ENCODE measurements at places on chromosomes 2 and 18.

- DNase-seq, result no peak
Observed at GRCh38 chr18:37332628-37333420, 232.8 kb downstream of the CELF4 start.

DNA sequence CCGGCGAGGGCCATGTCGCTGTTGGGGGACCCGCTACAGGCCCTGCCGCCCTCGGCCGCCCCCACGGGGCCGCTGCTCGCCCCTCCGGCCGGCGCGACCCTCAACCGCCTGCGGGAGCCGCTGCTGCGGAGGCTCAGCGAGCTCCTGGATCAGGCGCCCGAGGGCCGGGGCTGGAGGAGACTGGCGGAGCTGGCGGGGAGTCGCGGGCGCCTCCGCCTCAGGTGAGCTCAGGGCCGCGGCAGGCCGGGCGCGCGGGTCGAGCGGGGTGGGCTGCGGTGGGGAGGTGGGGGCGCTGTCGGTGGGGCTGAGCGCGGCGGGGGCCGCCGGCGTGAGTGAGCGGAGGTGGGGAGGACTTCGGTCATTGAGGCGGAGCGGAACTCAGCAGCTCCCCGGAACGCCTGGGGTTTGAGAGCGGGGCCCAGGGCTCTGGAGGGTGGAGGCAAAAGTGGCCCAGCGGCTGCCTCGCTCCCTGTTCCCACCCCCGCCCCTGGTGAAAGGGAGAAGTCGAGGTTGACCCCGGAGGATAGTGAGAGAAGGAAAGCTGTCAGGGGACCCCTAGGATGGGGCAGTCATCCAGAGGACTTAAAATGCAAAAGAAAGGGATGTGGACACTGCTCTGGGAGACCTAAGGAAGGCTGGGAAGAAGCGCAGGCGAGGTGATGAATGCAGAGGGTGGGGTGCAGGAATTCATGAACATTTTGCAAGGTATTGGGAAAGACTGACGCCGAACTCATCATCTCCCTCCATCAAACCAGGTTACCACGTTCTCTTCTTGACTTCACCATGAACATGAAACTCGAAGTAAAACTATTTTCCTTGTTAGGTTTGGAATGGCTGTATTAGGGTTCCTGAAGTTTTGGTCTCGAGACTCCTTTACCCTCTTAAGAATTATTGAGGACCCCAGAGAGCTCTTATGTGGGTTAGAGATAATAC lies 633 bp downstream of the MALT1 start:
- DNase-seq, result no peak

DNA sequence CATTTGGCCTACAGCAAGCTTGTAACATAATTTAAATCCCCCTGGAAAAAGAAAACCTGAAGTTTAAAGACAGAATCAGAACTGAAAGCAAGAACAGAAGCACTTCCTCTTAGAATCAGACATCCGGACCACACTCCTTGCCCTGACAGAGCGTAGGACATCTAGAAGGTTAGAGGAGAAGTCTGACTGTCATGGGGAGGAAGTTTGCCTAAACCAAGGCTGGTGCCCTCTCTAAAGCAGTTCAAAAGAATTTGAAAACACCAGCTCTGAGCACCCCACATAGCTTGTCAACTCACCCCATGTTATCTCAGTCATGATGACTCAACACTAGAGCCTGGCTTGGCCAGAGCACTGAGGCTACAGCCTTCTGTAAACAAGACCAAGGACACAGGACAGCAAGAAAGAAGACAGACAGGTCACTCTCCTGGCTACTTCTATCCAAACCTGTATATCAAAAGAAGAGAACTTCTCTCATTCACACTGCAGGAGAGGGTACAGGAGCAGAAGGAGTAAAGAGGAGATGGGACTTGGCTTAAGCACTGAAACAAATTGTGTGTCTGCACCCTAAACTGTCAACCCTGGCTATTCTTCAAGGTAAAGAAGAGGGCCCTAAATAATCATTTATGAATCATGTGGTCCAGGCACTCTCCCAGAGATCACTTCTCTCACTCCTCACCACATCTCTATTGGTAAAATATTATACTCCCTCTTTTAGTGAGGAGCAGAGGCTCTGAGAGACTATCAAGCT lies 198.6 kb downstream of the MEMO1 start:
- no peak for DNase-seq

- DNase-seq, result no peak
Observed at GRCh38 chr18:29661924-29662323, 1380.6 kb downstream of the DSC3 start.

DNA sequence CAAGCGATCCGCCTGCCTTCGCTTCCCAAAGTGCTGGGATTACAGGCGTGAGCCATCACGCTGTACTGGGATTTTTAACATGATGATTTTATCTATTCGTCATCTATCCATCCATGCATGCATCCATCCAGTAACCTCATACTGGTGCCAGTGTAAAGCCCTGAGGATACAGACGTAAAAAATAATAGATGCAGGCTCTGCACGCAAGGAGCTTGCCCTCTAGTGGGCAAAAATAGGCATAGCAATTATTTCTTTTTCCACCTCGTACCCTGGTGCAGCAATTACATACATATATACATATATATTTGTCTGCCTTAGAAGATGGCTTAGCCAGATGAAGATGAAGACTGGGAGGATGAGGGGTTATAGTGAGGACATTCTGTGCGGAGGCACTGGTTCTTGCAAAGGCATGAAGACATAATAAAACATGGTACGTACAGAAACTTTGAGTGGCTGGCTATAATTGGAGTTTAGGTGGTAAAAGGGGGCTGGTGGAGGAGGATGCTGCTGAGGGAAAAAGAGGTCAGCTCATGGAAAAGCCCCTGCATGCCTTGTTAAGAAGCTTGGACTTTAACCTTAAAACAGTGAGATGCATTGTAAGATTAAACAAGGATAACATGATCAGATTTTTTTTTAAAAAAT lies 19.6 kb upstream of the RPIA start:
- no peak for DNase-seq

DNA sequence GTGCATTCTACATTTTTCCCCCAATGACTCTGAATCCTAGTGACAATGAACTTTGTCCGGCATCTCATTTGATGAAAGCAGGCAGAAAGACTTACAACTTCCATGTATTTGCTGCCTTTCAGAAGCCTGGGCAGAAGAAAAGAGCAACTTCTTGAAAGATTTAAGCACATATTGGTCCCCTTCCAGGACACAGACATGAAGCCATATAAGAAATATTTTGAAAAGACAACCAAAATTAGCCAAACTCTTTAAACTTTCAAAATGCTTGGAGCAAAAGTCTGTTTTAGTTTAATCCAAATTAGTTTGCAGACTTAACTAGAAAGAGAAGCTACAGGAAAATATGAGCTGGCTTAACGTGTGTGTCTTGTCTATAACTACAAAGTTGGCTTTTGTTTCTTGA lies 492.5 kb downstream of the NR4A2 start:
- no peak for DNase-seq

GRCh38 chr2:175203621-175204496 lies 22.3 kb upstream of the ATP5MC3 start:
- DNase-seq, result peak; percentile 24

DNA sequence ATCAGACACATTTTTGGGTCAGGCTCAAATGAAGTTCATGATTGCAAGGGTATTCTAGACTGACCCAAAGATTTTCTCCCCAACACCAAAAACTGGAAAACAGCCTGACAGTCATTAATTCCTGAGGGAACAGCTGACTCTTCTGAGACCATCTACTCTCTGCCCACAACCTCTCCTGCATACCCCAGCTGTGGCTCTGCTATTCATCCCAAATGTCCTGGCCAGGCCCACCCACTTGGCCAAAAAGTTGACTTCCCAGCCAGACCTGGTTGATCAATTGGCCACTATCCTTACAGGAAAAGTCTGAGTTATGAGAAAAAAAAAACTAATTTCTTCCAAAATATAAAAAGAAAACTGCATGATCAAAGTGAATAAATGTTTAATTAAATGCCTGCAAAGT lies 103.8 kb upstream of the ST3GAL5 start:
- no peak for DNase-seq

DNA sequence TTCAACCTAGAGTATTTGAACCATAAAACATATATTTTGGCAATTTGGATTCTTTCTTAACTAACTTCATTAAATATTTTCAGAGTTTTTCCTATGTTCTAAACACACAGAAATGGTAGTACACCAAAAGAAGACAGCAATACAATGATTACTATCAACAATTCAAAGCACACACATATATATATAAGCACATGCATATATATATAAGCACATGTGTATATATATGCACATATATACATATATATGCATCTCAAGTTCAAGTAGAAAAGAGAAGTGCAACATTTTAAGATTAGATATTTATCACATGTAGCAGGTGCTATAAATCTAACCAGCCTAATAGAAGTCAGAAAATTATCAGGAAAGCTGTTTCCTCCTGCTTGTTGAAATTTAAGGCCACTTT lies 320.9 kb upstream of the FSIP2 start:
- no peak for DNase-seq

GRCh38 chr18:59783138-59783537 lies 85.9 kb upstream of the CCBE1 start:
- no peak for DNase-seq

GRCh38 chr2:222993920-222994650 lies 57.9 kb upstream of the KCNE4 start:
- peak; percentile 89 for DNase-seq

All from AG04450 (cell line).